Uterus (tissue), 4 donors: ENCODE measurements at places on chromosomes 2 and 18. TPM values are rescaled to one million over a fixed set of nuclear protein-coding genes. Genes with fewer than 3 reads are reported as not detected.

ANKRD29 gene
- 33.4 TPM for total RNA-seq

GRCh38 chr2:175012516-175012915 lies 7.3 kb upstream of the CHN1 start:
- no peaks in the 10 kb centered on the region for H3K36me3 ChIP-seq
- H3K27ac ChIP-seq: no peak overlapping the region
- H3K4me3 ChIP-seq: no peak overlapping the region
- H3K4me1 ChIP-seq: no peaks in the 10 kb centered on the region
- no peak for DNase-seq

DNA sequence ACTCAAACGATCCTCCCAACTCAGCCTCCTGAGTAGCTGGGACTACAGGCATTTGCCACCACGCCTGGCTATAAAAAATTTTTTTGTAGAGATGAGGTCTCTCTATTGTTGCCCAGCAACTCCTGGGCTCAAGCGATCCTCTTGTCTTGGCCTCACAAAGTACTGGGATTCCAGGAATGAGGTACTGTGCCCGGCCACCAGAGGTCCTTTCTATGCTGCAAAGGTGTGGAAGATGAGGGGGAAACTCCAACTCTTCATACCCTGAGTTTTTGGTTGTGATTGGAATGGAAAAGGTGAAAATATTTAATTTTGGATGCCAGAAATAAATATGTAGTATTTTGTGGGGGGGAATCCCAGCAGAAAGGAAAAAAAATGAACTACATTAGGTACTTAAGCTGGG lies 36.0 kb downstream of the MRPL33 start:
- H3K36me3 ChIP-seq: no peaks in the 10 kb centered on the region
- H3K27ac ChIP-seq: no peak overlapping the region
- no peak overlapping the region for H3K4me3 ChIP-seq
- DNase-seq: peak; percentile 39
- no peaks in the 10 kb centered on the region for H3K4me1 ChIP-seq
- H3K27me3 ChIP-seq: no peaks in the 10 kb centered on the region

AQP4 gene
- total RNA-seq: 1.1 TPM

DNA sequence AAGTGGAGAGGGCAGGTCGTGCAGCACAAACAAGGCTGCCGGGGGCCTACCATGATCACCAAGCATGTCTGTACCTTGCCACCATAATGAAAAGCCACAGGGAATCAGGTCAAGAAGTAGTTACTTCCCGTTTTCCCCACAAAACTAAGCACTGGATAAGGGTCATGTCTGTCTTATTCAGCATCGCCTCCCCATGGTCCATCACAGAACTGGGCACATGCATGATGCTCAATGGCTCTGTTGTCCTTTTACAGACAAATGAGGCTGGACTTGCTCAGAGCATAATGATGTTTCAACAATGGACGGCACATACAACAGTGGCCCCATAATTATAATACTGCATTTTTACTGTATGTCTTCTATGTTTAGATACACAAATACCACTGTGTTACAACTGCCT lies 27.5 kb downstream of the REEP1 start:
- H3K4me1 ChIP-seq: no peaks in the 10 kb centered on the region
- no peak for DNase-seq
- no peak overlapping the region for H3K4me3 ChIP-seq
- H3K27ac ChIP-seq: no peak overlapping the region
- no peaks in the 10 kb centered on the region for H3K36me3 ChIP-seq

CREG2 gene
- not detected for total RNA-seq

GRCh38 chr2:102473020-102473419 lies at the start of gene SLC9A4:
TSS of gene SLC9A4 (plus strand) at chr2:102473226. CDS start at chr2:102473760, 534 bp downstream.
- H3K27me3 ChIP-seq: no peaks in the 10 kb centered on the region
- no peaks in the 10 kb centered on the region for H3K4me1 ChIP-seq
- no peaks in the 10 kb centered on the region for H3K36me3 ChIP-seq
- no peak within 1 kb of the TSS for H3K4me3 ChIP-seq
- no peak for DNase-seq
- H3K27ac ChIP-seq: no peak within 1 kb of the TSS

- H3K4me1 ChIP-seq: no peaks in the 10 kb centered on the region
- H3K27ac ChIP-seq: no peak overlapping the region
- H3K36me3 ChIP-seq: no peaks in the 10 kb centered on the region
Observed at GRCh38 chr2:20223407-20224163, 1.3 kb downstream of the SDC1 start.

DNA sequence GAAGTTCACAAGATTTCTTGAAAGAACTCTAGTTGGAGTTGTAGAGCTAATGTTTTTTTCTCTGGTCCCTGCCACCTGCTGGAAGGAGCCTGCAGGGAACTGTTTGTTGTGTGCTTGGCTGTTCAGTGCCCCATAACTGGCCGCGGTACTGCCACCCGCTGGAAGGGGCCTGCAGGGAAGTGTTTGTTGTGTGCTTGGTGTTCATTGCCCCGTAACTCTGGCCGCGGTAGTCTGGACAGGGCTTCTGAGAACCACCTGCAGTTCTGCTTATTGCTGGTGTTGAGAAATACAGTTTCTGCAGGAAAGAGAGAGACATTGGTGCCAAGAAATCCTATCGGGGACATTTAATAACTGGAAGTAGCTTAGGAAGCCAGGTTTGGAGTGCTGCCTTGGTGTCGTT lies 58.1 kb downstream of the AGAP1 start:
- H3K27me3 ChIP-seq: no peaks in the 10 kb centered on the region
- H3K4me1 ChIP-seq: no peaks in the 10 kb centered on the region
- H3K36me3 ChIP-seq: no peaks in the 10 kb centered on the region
- no peak for DNase-seq
- H3K4me3 ChIP-seq: no peak overlapping the region

PLEKHH2 gene
- total RNA-seq: 47.1 TPM

GRCh38 chr2:199819746-199820145 lies 31.2 kb downstream of the FTCDNL1 start:
- H3K27me3 ChIP-seq: no peaks in the 10 kb centered on the region
- H3K4me1 ChIP-seq: no peaks in the 10 kb centered on the region
- H3K27ac ChIP-seq: no peak overlapping the region
- no peak for DNase-seq
- H3K36me3 ChIP-seq: no peaks in the 10 kb centered on the region

VIT gene
- total RNA-seq: 6.2 TPM

- H3K4me3 ChIP-seq: no peak overlapping the region
- no peaks in the 10 kb centered on the region for H3K36me3 ChIP-seq
- H3K4me1 ChIP-seq: peaks cover 32% of the 10 kb centered on the region
- no peaks in the 10 kb centered on the region for H3K27me3 ChIP-seq
Observed at GRCh38 chr2:207133820-207134519, 31.8 kb downstream of the KLF7 start.
